Effector CD4-positive, alpha-beta T cell (primary cell): ENCODE measurements at places on chromosomes 12 and 14.

DNA sequence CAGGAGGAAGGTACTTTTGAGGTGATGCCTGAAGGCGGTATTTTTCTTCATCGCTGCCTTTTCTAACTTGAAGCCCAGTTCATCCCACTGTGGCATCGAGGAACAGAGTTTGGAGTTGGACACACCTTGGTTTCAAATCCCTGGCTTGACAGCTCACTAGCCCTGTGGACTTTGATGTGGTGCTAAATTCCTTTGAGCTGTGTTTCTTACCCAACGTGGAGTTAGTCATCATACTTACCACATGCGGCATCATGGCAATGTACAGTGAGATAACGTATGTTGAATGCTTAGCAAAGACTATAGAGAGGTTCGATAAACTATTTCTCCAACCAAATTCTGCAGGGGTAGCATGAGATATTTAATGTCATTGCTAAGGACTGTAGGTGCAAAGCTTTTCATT, 3.4 kb downstream of the PLEKHG3 start:
- peak; percentile 36 for DNase-seq

DNA sequence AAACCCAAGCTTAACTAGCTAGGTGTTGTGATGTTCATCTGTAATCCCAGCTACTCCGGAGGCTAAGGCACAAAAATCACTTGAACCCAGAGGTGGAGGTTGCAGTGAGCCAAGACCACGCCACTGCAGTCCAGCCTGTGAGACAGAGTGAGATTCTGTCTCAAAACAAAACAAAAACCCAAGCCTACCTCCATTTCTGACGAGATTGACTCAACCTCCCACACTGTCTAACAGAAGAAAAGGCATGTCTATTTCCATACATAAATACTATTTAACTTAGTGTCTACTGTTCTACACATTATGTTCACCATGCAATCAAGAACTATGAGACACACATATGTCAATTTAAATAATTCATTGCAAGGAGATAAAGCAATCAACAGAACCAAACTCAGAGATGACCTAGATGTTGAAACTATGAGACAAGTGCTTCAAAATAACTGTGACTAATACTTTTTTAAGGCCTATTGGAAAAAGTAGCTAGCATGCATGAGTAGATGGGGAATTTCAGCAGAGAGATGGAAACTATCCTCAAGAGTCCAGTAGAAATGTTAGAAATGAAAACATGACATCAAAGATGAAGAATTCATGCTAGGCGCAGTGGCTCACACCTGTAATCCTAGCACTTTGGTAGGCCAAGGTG, 75.9 kb upstream of the DHRS4 start:
- DNase-seq, result no peak

GRCh38 chr12:96047229-96048211, 12.1 kb upstream of the LTA4H start:
- DNase-seq, result no peak

GRCh38 chr12:66851134-66851533, 172.3 kb upstream of the GRIP1 start:
- no peak for DNase-seq

DNA sequence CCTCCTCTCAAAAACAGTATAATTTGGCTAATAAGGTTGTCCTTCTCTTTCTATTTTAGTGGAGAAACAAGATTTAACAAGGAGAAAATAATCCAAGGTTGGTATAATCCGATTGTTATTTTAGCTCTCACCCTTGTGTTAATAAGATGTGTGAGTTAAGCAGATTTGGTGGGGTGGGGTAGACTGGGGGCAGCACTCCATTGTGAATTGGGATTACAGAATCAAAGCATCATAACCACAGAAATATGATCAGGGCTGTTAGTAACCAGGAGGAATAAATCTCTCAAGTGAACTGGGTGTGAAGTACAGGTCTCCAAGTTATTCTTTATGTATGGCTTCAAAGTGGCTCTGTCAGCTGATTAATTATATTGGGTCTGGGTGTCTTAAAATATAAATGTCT, 10.2 kb downstream of the TIGAR start:
- no peak for DNase-seq

- DNase-seq, result no peak
Measured at GRCh38 chr14:81565441-81566290, 32.0 kb upstream of the SEL1L start.

- DNase-seq, result peak; percentile 15
Measured at GRCh38 chr14:76867516-76868453, 41.6 kb downstream of the LRRC74A start.

DNA sequence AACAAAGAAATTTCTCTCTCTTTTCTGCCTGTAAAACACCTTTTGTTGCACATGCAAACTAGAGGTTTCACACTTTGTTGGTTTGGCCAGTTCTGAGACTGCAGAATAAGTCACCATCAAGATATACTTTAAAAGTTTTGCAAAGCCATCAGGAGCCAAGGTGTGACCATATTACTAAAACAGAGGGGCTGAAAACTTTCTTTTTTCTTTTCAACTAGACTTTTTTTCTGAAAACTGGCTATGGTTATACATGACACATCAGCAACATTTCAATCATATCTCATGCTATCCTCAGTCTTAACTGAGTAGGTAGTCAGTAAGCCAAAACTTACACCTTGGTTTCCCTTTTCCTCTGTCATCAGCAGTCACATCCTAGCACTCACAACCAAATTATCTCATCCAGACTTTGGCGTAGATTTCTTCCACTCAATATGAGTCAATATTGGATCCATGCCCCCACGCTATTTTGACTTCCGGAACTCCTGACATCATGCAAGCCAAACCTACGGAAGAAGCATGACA, 4.1 kb upstream of the IFNG start:
- DNase-seq, result no peak

DNA sequence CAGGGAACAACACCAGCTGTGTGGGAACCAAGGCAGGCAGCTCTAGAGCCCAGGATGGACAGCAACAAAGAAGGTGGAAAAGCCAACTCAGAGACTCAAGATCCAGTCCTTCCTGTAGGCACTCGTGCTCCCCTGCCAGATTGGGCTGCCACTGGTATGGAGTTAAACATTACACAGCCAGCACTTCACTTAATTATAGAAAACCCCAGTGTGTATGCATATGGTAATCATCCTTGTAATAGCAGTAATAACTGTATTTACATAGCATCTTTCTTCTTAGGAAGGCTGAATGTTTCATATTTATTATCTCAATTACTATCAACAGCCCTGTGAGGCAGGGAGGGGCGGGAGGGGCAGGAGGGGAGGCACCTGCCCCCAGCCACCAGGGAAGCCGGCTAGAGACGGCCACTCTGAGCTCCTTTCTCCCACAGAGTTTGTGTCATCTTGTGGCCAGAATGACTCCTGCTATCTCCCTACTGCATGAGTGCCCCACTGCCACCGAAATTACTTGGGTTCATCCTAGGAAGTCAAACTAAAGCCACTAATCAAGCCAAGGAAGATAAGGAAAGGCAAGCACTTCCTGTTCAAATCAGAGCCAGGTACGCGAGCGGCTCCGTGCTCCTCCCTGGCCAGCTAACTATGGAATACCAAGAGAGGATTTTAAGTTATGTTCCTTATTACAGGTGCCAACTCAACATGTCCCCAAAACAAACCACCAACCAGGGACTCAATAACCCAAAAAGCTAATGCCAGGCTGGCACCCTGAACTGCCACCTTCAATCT, 15.7 kb upstream of the RAB35 start:
- no peak for DNase-seq

DNA sequence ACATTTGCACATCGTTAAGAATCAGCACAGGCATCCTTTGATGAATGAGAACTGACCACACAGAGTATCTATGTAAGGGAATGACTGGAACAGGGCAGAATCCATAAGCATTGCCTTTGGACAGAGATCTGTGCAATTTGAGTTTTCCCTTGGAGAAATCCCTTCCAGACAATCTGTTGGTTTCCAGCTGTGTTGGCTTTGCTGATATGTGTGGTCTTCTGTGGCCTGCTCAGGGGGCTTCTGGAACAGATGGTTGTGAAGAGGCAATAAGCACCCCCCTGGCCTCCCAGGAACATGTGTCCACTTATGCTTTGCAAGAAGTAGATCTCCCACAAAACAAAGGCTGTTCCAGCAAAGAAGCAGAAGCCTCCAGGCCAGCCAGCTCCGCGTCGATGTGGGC, 111.4 kb upstream of the TMEM132C start:
- no peak for DNase-seq

GRCh38 chr14:88013750-88014349, 8.9 kb downstream of the GPR65 start:
- peak; percentile 12 for DNase-seq

GRCh38 chr12:69070319-69071090, 137.5 kb upstream of the CPM start:
- DNase-seq, result peak; percentile 43

- DNase-seq, result no peak
Measured at GRCh38 chr14:100159865-100160533, 554 bp upstream of the DEGS2 start.

DNA sequence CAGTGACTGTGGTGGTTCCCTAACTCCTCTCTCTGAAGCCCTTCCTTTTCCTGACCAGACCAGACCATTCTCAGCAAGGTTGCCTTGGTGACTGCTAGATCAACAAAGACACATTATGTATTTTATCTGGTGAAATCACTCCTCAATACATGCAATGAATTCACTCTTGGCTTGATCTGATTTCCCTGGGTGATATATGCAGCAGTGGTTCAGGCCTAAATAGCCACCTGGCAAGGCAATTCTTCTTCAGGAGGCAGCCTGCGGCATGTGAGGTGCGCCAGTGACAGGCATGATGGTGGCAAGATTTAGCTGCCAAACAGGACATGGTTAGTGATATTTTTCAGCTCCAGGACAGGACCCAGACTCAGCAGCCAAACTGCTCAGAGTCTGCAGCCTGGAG, 350.3 kb upstream of the CCDC196 start:
- no peak for DNase-seq

- no peak for DNase-seq
Measured at GRCh38 chr12:104751594-104751993, 206.5 kb downstream of the SLC41A2 start.

- DNase-seq, result no peak
Measured at GRCh38 chr14:85471744-85472143, 58.2 kb upstream of the FLRT2 start.

GRCh38 chr12:4540638-4541037, 1.9 kb downstream of the RAD51AP1 start:
- DNase-seq, result no peak

GRCh38 chr14:36684946-36685345, 23.3 kb downstream of the PAX9 start:
- no peak for DNase-seq

- DNase-seq, result no peak
Measured at GRCh38 chr14:91005716-91006115, 54.7 kb downstream of the RPS6KA5 start.

GRCh38 chr12:76674669-76675315, 89.1 kb upstream of the ZDHHC17 start:
- DNase-seq, result no peak
